ENCODE measurements at places on chromosomes 7 and 10.
A peak's percentile ranks its signal among the peaks of the same experiment; 100 is the strongest.

DNA sequence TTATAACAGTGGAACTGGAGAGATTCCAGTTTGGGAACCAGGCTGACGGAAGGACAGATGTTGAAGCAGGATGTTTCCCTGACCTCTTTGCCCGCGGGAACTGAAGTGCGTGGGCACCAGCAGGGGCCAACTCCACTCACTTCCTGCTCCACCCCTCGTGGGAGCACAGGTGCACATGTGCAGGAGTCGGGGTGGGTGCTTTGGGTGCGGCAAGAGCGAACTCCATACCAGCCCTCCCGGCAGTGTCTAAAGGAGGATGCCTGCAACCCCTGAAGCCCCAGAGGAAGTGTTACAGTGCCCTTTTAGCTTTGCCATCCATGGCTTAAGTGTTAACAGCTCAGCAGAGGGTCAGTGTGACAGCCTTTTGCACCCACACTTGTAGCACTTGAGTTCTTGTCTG is 27.4 kb upstream of the UBE3C start:
- DNase-seq: no peak

- no peak for DNase-seq
Observed at GRCh38 chr10:12549297-12549696, 199.9 kb downstream of the CAMK1D start.

- no peak for DNase-seq
Observed at GRCh38 chr10:3714531-3714930, 70.5 kb downstream of the KLF6 start.

DNA sequence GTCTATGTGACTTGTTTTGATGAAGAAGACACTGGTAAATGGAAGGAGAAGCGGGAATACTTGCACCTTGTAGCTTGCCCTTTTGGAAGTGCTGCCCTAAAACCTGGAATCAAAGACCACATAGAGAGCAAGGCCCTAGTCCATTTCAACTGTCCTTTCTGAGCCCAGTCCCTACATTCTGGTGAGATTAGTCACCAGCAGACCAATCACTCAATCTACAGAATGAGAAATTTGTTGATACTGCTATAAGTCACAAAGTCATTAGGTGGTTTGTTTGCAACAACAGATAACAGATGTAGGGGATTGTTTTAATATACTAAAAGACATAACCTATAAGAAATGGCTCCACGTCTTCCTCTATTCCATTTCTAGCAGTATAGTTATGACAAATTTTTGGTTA is 33.6 kb downstream of the WASL start:
- no peak for DNase-seq

DNA sequence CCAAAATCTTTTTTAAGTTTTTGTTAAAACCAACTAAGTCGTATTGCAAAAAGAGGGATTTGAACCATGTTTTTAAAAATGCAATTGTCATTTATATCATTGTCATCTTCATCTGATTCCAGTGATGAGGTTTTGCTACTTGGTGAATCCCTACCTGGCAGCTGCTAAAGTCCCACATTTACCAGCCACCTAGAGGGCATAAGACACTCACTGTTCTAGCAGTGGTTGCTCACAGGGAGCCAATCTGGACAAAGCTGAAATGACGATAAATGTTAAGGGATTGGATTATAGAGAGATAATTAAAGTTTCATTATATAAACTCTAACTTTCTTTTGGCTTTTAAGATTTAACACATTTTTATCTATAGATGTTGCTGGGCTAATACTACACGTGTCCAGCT is 18.7 kb downstream of the KIFBP start:
- DNase-seq: no peak

- peak; percentile 67 for DNase-seq
Observed at GRCh38 chr7:128031901-128032604, 816 bp upstream of the LRRC4 start.

GRCh38 chr10:70474780-70475179 is 3.8 kb upstream of the PALD1 start:
- no peak for DNase-seq

DNA sequence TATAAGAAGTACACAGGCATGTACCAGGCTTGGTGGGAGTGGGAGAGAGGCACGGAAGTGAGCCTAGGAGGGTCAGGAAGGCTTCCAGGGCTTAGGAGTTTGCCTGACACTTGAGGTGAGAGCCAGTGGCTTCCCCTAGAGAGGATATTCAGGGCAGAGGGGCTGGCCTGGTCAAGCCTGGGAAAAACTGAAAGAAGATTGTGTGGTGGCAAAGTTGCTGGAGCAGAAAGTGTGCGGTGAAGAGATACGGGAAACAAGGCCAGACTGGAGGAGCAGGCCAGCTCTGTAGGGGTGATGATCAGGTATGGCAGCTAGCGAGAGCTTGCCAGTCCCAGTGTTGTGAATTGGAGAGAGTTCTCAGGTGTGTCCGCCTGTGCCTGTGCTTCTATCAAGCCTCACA is 129.9 kb downstream of the CCNY start:
- DNase-seq: peak; percentile 26

DNA sequence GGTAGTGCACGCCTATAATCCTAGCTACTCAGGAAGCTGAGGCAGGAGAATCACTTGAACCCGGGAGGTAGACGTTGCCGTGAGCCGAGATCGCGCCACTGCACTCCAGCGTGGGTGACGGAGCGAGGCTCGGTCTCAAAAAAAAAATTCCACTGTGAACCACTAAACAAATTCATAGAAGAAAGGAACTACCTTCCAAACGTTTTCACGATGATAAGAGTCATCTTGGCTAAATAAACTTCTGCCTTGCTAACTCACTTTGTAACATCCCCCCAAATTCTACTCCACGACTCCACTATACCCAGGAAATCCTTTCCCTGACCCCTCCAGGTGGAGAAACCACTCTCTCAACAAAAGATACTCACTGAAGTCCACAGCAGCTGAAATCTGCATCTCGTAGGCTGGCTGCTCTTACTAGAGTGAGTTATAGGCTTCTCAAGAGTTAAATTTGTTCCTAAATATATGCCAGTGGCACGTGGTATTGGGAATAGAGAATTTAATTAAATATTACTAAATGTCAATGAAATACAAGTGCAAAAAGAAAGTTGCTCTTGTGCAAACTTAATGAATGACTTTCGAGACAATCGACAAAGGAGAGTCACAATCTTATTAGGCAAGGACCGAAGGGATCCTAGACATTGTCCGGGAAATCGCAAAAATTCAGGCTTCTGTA is 1.6 kb upstream of the GTF2I start:
- no peak for DNase-seq

- DNase-seq: no peak
Observed at GRCh38 chr10:72426986-72427385, 72.3 kb upstream of the DNAJB12 start.

DNA sequence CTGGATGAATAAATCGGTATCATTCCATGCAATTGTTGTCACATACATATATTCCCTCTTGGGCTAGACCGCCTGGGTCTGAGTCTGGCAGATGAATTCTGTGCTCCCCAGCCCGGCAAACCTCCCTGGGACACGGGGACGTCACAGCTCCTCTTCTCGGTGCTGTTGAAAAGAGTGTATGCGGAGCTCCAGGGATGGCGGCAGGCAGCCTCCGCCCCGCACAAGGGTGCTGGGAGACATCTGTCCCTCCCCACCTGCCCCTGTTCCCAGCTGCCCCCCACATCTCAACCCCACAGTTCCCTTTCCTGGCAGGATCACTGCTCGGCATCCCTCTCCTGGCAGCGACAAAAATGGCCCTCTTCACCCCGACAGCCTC is 32.1 kb downstream of the PRKAG2 start:
- DNase-seq: no peak

GRCh38 chr7:100779359-100779758 is 46.0 kb downstream of the ZAN start:
- DNase-seq: no peak

GRCh38 chr7:4626318-4626845 is 55.7 kb upstream of the FOXK1 start:
- no peak for DNase-seq

DNA sequence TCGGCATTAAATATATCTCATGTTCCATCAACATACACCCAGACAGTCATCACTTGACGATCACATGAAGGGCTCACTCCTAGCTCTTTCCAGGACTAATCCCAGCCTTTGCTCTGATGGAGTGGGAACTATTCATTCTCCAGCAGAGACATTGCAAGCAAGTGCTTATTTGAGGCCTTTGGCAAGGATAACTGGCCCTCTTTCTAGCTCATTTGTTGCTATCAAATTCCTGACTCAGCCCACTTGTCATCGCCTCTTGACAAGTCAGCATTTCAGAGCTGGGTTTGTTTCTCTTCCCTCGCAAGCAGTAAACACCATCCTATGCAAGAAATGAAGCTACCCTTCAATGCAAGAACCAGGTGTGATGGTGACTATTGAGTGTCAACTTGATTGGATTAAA is 1165.7 kb upstream of the AUTS2 start:
- no peak for DNase-seq

GRCh38 chr7:143385891-143386781 is 5.0 kb downstream of the ZYX start:
- DNase-seq: no peak

GRCh38 chr10:76138286-76138685 is 706.9 kb downstream of the LRMDA start:
- DNase-seq: no peak

- no peak for DNase-seq
Observed at GRCh38 chr7:73758581-73759138, 11.4 kb downstream of the CLDN3 start.

DNA sequence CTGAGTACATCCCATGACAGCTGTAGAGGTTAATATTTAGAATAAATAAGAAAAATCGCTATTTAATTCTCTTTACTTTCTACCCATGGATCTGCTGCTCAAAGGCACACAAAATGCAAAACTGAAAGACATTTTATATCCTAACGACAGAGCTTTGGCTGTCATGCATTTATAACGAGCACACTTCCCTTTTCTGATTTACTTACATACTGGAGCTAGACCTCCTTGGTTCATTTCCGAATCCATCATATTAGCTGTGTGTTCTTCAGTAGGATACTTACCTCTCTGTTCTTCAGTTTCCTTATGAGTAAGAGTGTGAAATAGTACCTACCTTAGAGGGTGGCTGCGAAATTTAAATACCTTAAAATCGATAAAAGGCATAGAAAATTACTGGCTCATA is 10.9 kb downstream of the CALCR start:
- no peak for DNase-seq

DNA sequence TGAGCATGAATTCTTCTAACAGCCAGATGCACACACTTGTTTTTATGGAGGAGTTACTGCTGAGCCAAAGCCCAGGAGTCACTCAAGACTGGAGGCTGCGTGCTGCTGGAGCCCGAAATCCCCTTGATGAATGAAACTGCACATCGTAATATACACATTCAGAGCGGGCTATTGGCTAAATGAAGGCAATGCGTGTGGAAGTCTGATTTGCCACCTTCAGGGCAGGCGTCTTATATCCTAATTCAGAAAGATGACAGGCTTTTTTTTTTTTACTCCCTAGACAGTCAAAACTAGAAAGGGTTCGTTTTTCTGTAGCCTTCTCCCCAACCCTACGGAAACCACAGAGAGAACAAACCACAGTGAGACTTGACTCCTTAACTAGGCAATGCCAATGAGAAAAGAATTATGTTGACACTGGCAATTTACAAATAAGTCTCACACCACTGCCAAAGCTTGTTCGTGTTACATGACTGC is 227.2 kb upstream of the KLF14 start:
- peak; percentile 61 for DNase-seq

DNA sequence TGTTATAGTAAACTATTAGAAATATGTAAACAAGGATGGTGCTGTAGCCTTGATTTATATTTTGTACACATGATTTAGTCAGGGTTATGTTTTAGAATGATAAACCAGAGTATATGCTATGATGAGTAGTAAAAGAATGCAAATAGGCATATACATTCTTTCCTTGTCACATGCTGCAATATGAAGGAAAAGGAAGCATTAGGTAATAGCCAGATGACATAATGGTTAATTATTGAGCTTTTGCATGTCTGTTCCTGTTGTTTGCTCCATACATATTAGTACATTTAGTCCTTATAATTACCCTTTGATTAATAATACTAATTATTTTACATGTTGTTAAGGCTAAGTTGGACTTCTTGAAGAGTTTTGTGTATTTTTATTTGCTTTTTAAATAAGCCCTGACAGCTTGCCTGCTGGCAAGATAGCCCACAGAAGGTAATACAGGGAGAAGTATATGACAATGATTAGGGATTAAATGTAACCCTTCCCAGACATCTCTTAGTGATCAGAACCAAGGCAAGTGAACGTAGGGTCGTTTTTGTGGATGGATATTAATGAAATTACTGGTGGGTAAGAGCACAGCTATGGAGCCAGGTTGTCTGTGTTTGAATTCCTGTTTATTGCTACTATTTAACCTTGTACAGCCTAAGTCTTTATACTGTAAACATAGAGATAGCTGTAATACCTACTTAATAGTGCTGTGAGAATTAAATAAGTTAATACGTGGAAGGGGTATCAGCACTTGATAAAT is 68.4 kb downstream of the PHTF2 start:
- peak; percentile 59 for DNase-seq

- DNase-seq: peak; percentile 73
Observed at GRCh38 chr10:68897336-68897741, 3.8 kb upstream of the DDX50 start.

GRCh38 chr10:91796331-91797047 is 1.7 kb upstream of the TNKS2 start:
- DNase-seq: peak; percentile 21

DNA sequence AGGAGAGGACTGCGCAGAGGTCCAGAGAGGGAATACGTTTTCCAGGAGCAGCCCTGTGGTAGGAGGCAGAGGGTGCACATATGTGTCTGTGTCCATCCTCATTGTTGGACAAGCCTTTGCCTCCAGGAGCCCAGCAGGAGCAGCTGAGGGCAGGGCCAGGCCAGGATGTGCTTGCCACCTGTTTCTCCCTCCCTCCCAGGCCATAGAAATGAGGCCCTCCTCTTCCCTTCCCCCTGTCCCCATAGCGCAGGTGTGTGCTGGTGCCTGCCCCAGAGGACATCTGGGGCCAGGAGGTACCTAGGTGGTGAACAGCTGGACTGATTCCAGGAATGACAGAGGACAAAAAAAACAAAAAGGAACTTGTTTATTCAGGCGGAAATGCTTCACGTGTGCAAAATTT is 10.5 kb upstream of the CXCL12 start:
- no peak for DNase-seq

DNA sequence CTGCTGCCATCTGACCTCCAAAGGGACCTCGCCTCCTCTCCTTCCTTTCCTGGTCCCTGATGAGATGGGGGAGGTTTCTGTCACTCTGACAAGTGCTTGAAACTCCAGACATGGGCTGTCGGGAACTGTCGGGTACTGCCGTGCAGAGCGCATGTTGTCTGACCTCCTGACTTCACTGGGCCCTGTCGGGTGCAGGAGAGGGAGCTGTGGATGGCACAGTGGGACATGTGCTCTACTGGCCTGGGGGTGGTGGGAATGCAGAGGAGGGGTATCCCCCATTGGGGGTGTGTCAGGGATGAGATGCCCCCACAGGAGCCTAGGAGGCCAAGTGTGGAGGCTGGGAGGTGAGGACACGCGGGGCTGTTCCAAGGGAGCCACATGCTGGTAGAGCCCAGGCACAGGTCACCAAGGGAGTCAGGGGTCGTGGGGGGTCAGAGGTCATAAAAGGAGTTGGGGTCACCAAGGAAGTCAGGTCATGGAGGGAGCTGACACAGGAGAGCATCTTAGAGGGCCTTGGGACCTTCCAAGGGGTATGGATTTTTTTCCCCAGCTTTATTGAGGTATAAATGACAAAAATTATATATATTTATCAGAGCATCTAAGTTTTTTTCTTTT is 30.9 kb downstream of the TMEM120A start:
- no peak for DNase-seq

- peak; percentile 87 for DNase-seq
Observed at GRCh38 chr7:141663081-141663849, 38.7 kb downstream of the DENND11 start.

GRCh38 chr10:77600640-77601039 is 37.0 kb downstream of the KCNMA1 start:
- DNase-seq: no peak

GRCh38 chr7:16136896-16137295 is 284.4 kb downstream of the CRPPA start:
- DNase-seq: no peak
